Testis (tissue), 5 donors: ENCODE measurements at places on chromosomes 2 and 18.

DNA sequence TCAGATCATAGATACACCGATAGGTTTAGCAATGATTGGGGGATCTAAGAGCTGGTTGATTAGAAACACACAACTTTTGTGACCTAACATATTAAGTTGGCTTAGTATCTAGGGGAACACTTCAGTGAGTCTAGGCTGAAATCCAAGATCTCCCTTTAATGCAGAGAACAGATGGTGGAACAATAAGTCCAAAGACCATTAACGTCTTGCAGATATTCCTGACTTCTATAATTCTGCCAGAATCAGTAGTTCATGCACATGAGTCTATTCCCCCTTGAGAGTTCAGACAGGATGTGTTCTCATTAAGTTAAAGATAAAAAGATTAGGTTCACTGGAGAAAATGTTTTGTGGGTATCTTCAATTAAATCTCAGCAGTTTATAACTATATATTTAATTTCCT, 506.5 kb downstream of the TSN start:
- no peak for DNase-seq

- DNase-seq = no peak
Observed at GRCh38 chr18:60022671-60023276, 123.0 kb downstream of the PMAIP1 start.

DNA sequence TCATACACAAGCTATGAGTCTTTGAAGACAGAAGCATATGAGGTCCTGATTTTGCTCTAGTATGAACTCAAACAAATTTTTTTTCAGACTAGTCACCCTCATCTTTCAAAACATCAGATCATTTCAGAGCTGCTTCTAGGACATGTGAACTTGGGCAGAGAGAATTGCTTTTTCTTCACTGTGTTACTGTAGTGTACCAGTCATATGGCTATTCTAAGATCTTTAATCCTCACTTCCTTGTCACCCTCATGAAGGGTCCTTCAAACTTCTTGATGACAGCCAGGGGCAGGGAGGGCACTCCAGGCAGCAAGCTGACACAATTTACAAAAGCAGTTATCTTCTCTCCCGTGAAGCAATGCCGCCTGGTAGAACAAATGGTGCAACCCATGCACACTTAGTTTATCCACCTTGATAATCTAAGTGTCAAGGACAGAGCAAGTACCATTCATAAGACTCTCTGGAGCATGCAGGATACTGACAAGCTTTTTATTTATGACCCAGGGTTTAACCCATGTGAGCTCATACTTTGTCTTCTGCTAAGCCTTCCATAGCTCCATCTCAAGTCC, 200.6 kb downstream of the DPP10 start:
- DNase-seq = no peak

DNA sequence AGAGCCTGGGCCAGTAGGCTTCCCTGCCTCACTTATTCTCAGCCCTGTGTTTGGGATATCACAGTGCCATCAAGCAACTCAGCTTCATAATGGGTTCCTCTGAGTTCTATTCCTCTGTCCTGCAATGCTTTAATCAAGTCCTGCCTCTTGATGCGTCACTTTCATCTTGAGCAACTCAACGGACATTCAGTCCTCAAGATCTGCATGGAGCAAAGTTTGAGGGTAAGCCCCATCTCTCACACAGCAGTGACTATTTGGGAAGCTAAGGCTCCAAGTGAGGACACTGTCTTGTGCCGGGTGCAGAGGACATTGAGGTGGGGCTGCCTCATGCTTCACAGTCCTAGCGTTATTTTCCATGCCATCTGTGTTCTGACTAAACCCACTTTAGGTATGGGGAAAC, 50.9 kb upstream of the PLB1 start:
- DNase-seq = no peak

- no peak for DNase-seq
Observed at GRCh38 chr2:107062599-107063220, 176.7 kb upstream of the ST6GAL2 start.

GRCh38 chr18:42446195-42446594, 491.2 kb downstream of the PIK3C3 start:
- no peak for DNase-seq

- DNase-seq = no peak
Observed at GRCh38 chr2:27667446-27667845, 3.8 kb downstream of the SLC4A1AP start.

DNA sequence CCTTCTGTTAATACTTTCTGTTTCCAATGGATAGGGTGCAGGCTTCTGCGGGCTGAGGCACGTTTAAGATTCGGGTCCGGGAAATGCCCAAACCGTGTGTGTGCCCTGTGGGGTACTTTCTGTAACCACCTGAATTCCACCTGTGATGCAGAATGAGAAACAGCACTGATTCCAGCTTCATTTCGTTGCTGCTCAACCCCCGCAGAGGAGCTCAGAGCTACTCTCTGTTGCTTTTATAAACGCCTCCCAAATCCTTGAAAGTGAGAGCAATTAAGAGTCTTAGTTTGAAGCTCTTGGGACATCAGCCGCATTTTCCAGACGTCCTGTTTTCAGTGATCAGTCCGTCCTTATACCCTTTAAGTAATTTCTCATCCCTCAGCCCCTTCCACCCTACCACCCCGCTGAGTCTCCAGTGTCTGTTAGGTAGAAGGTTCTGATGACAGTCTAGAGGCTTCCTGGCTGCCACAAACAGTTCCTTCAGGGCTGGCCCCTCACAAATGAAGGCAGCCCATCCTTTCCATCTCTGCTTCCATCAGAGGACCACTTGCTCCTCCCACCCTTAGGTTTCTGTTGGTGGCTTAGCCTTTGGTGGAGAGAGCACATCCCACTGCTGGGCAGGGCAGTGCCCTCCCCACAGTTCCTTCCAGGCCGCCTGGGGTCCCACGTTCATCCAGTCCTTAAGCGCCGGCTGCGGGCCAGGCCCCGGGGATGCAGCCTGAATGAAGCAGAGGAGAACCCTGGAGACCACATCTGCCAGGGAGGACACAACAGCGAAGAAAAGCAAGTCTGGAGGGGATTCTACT, 230.1 kb downstream of the SEPTIN10 start:
- no peak for DNase-seq

DNA sequence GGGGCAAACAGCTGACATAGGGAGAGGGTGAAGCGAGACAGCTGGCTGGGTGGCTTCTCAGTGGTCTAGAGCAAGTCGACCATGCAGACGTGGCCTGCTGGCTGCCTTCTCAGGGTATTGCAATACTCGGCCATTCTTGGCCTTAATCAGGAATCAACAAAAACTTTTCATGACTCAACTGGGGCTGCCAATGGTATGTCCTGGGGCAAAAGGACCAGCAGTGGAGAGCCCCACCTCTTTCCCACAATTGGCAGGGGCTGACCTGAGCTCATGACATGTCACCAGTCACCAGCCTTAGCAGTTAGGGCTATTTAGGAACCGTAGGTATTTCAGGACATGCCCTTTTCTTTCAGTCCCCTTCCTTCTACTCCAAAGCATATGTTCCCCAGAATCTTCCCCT, 19.1 kb downstream of the PLA2R1 start:
- no peak for DNase-seq

DNA sequence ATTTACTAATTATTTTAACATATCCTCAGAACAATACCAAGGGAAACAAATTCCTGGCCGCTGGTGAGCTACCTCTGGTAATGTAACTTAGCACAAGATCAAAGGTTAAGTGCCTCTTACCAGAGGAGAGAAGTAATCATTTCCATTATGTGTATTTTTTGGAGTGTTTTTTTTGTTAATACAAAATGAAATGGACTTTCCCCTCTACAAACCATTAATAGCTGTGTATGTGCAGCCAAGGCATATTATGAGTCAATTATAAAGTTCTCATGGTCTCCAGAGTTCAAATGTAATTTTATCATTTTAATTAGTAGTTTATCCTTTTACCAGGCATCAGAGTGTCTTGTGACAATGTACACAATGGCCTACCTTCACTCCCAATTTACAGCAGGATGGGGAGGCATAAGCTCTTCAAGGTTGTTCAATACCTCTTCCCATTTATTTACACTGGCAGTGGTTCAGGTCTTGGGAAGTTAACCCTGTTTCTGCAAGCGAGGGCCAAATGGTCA, 242.2 kb downstream of the TGIF1 start:
- no peak for DNase-seq

GRCh38 chr2:176170602-176171305, 13.6 kb downstream of the HOXD3 start:
- no peak for DNase-seq

DNA sequence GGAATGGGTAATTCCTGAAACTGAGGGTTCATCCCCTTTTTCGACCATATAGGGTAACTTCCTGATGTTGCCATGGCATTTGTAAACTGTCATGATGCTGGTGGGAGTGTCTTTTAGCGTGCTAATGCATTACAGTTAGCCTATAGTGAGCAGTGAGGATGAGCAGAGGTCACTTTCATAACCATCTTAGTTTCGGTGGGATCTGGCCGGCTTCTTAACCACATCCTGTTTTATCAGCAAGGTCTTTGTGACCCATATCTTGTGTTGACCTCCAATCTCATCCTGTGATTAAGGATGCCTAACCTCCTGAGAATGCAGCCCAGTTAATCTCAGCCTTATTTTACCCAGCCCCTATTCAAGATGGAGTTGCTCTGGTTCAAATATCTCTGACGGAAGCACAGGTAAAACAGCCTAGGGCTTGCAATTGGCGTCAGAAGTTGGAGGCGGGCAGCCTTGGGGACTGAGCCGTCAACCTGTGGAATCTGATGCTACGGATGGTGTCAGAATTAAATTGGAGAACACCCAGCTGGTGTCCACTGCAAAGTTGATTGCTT, 19.5 kb downstream of the RALBP1 start:
- DNase-seq = no peak

- DNase-seq = peak; percentile 85
Observed at GRCh38 chr2:10659898-10660568, 29.7 kb downstream of the NOL10 start.

DNA sequence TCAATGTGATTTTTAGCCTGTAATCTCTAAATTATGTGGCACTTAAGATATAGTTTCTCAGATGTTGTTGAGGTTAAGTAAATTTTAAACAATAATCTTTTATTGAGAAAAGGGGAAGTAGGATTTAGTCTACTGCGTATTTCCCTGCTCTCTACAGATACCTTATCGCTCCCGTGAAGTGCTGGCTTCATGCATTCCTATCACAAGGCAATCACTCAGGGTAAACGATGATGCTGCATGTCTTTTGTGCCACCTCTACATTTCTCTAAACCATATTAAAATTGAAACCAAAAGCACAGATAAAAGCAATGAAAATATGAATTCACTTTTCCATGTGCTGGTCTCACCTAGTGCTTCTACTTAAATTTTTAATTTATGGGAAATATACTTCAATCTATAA, 14.4 kb upstream of the RPE start:
- no peak for DNase-seq

GRCh38 chr18:54090856-54091255, 133.6 kb downstream of the MBD2 start:
- no peak for DNase-seq

DNA sequence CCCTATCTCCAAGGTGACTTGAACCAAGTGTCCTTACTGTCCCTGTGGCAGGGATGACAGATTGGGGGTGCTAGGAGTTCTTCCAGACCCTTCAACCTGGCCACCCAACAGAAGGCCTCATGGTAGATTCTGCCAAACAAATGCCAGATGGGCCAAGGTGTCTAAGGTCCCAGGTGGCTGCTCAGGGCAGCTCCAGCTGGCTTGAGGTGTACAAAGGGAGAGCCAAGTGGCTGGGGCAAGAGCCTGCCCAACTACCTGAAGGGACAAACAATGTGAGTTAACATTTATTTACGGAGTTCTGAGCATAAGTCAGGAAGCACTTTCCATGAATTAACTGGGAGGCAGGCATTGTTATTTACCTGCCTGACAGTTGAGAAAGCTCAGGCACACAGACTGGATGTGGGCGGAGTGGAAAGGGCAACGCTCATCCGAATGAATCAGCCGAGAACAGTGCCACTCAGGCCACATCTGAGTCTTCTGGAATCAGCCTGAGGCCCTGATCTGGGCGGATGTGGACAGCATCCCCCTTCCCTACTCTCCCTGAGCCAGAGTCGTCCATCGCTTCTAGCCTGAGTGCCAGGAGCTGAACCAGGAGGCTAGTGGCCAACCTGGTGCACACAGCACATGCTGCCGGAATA, 4.4 kb upstream of the KCNIP3 start:
- no peak for DNase-seq

- no peak for DNase-seq
Observed at GRCh38 chr2:8002765-8003393, 679.0 kb upstream of the ID2 start.

GRCh38 chr2:222797871-222798270, 63.0 kb upstream of the ACSL3 start:
- DNase-seq = no peak

GRCh38 chr2:234691214-234691575, 194.3 kb upstream of the ARL4C start:
- DNase-seq = no peak

DNA sequence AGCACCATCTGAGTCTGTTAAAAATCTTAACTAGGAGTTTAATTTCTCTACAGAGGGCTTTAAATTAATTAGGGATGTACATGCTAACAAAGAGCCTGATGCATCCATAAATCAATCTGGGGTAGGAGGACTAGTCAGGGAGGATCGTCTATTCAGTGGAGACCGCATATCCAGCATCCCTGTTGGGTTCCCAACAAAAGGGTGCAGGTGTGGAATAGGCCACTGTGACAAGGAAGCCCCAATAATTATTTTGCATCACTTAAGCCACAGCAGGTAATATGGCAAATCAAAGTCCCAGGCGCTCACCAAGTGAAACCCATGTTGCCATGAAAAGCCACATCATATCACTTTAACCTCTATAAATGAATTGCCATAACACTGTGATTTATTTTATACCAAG, 392.3 kb downstream of the NCKAP5 start:
- no peak for DNase-seq

DNA sequence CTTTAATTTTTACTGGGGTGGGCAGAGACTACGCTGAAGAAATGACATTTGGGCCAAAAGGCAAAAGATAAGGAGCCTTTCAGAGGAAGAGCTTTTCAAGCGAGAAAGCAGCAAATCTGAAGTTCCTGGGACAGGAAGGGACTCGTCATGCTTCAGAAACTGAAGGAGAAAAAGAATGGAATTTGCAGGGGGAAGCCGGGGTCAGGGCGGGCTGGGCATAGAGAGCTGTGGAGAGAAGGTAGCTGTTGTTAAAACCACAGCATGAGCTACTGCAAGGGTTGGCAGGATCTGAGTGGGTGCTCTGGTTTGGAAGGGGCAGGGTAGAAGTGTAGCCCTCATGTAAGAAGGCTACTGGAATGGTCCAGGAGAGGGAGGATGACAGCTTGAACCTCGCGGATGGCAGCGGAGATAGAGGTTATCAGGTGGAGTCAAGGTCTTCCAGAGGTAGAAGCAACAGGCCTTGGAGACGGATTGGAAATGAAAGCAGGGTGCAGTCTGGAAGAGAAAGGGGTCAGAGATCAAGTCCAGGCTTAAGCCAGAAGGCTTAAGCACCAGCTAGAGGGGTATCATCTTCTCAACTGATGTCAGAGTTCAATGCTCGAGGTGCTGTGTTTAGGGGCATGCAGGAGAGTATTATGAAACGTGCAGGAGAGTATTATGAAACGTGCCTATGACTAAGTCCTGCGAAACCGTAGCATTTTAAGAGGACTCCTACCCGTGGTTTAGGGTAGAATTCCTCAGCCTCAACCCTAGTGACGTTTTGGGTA, 18.9 kb downstream of the ATP8B1 start:
- DNase-seq = no peak
